NCI-H460 (cell line): ENCODE measurements at places on chromosomes 16 and 17.

DNA sequence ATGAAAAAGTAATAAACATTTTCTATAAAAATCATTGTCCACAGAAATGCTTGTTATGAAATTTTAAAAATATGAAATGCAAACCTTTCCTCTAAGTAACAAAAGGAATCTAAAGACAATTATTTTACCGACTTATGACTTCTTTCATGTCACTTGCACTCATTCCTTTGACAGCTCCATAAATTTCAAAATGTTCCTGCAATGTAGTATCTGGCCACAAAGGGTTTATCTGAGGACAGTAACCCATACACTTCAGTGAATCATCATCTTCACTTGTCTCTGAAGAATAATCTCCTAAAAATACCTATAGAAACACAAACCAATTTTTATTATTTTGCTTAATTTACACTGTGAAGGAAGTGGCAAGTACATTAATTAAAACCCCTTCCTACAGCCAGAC is 25.6 kb upstream of the ABCA10 start:
- DNase-seq, result no peak

DNA sequence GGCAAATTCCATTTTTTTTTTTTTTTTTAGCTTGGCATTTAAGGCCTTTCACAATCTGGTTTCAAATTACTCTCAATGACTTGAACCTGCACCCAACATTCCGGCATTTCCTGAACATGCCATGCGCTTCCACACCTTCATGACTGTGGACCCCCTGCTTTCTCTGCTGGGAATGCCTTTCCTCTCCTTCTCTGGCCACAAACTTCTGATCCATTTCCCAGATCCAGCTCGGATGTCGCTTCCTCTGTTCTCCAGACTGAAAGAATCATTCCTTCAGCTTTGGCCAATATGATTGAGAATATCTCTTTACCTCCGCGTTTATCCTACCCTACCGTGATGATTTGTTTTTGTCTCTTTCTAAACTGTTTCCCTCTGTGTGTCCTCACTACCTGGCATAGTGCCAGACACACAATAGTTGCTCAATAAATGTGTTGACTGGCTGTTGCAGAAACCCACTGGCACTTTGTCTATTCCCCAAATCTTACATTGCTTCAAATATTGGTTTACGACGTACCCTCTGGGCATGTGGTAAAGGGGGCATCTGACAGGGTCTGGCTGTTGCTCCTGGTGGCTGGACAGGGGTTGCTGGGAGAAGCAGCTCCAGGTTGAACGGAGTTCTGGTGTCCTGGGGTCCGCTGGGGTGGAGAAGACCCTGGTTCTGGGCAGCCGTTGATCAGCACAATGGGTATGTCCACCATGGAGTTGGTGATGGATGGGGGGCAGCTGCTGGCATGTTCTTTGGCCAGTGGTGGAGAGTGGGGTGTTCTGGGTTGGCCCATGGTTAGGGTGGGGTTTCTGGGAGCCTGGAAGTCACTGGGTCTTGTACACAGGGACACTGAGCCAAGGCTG is 14.7 kb downstream of the TNS4 start:
- no peak for DNase-seq

DNA sequence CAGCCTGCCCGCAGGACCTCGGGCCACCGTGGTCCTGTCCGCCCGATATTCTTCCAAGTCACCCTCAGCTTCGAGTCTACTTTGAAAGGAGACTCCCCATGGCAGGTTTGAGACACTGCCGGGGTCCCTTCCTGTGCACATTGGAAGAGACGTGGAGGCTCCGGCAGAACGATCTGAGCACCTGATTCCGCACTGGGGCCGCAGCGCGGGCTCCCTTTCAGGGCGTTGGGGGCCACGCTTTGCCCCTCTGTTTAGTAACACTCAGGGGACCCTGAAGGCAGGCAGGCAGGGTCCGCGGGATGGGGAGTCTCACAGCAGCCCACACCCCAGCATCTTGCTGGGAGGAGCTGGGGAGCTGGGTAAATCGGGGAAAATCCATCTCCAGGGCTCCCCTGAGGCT is 30.6 kb downstream of the SOX8 start:
- no peak for DNase-seq

GRCh38 chr17:77873500-77874302 is 84.8 kb upstream of the TNRC6C start:
- no peak for DNase-seq

DNA sequence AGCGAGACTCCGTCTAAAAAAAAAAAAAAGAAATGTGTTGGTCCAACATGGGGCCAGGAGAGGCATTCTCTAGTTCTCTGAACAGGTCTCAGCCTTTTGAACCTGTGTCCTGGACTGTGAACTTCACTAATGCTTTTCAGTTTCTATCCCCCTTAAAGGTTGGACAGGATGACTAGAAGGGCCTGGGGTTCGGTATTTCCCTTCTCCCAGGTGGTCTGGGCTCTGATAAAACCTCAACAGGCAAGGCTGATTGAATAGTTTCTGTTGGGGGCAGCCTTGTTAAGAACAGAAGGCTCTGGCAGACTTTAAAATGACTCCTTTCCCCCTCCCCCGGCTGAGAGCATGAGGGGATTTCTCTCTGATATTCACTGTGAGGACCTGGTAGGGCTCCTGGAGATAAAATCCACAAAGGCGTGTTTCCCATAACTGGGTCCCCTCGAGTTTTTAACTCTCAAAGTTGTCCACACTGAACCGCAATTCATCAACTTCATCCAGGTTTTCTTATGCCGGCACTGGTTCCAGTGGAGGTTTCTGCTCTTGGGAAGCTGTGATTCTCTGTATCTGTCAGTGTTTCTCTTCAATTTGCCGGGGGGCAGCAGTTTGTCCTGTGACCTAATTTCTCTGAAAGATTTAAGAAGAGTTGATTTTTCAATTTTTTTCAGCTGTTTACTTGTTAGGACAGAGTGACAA is 91.3 kb downstream of the METRNL start:
- DNase-seq, result no peak

DNA sequence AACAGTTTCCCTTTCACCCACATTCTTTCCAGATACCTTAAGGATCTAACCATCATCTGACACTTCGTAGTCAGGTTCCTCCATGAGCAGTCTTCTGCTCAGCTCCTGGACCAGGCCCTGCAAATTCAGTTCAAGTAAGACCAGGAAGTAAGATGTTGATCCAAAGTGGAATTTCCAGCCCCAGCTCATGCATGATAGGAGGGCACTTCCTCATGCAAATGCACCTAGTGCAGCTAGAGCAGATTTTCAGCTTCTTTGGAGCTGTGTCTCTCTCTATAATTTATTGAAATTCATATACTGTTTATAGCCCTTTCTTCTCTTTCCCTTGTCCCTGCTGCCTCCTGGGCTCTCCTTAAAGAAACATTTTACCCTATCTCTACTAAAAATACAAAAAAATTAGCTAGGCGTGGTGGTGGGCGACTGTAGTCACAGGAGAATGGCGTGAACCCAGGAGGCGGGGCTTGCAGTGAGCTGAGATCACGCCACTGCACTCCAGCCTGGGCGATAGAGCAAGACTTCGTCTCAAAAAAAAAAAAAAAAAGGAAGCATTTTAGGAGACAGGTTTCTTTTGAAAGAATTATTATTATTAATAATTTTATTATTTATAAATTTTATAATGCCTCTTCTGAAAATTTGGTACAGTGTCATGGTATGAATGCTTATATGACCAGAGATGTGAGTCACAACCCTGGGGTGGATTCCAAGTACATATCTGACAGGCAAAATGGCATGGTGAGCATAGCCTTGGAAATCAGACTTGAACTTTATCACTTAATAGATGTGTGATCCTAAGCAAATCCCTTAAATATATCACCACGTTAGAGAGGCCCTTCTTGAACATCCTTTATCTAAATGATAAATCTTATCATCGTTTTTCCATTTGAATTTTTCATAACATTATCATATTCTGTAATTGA is 94.3 kb downstream of the SSH2 start:
- DNase-seq, result no peak
